CD4-positive, alpha-beta T cell treated with Interleukin-21 for 1 hour (primary cell): ENCODE measurements at places on chromosomes 5 and 9.

DNA sequence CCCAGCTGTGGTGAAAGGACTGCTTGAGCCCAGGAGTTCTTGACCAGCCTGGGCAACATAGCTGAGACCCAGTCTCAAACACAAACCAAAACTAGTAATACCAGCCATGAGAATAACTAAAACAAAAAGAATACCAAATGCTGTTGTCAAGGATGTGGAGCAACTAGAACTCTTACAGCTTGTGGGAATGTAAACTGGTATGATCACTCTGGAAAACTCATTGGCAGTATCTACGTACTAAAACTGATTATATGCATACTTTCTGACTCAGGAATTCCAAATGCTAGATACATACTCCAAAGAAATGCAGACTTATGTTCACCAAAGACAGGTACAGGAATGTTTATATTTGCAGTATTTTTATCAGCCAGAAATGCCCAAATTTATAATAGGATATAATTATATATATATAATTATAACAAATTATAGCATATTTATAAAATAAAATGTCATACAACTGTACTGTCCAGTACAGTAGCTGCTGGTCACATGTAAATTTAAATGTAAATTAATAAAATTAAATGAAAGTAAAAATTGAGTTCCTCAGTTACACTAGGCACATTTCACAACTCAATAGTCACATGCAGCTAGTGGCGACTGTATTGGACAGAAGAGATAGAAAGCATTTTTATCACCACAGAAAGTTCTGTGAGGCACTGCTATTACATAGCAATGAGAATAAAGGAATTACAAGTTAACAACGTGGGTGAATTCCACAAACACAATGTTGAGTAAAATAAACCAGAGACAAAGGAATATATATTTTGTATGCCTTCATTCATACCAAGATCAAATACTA lies 118.5 kb downstream of the GNAQ start:
- DNase-seq = no peak

DNA sequence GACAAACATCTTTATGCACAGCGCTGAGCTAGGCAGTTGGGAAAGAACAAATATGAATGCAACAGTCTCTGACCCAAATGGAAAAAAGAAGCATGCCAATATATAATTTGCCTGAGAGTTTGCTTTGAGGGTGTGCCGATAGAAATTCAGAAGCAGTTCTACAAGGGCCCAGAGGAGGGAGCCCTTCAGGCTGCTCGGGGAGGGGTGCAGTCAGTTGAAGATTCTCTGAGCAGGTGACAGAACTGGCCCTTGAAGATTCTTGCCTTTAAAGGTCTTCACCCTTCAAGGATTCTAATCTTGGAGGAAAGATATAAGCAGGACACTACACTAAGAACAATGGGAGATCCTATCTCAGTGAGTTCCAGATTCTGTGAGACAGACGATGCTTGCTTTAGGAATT lies 3.7 kb upstream of the PAPPA start:
- no peak for DNase-seq

DNA sequence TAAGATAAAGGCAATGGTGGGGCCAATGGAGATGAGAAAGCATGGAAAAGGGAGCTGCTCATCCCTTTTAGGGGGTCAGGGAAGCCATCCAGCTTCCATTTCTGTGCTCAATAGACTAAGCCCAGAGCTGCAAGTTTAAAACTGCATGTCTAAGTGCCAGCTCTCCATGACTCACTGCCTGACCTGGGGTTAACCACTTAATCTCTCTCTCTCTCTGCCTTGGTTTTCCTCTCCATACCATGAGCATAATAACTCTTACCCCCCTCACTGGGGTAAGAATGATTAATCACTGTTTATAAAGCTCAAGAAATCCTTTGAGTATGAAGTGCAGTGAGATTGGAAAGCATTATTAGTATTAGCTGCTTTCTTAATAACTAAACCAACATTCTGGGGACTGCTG lies 1382.4 kb upstream of the WWC1 start:
- DNase-seq = no peak

DNA sequence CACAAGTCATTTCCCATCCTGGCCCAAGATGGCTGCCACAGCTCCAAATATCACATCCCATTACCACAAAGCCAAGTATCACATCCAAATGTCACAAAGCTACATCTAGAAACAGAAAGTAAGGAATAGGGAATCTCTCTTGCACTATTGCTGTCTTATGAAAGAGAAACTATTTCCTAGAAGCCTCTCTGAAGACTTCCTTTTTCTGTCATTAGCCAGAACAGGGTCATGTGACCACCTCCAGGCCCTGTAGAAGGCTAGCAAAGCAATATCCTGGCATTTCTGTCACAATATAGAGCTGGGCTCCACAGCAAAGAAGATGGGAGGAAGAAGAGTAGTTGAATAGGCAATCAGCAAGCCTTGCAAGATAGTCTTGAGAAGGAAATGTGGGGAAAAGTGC lies 99.2 kb downstream of the SH3TC2 start:
- peak; percentile 5 for DNase-seq

- DNase-seq = peak; percentile 14
Measured at GRCh38 chr9:113548221-113549041, 84.9 kb downstream of the RGS3 start.

- DNase-seq = no peak
Measured at GRCh38 chr9:20557890-20558565, 64.3 kb downstream of the MLLT3 start.

- no peak for DNase-seq
Measured at GRCh38 chr9:3924145-3924544, 375.7 kb downstream of the GLIS3 start.

- peak; percentile 31 for DNase-seq
Measured at GRCh38 chr5:96595300-96596090, 66.7 kb upstream of the CAST start.

DNA sequence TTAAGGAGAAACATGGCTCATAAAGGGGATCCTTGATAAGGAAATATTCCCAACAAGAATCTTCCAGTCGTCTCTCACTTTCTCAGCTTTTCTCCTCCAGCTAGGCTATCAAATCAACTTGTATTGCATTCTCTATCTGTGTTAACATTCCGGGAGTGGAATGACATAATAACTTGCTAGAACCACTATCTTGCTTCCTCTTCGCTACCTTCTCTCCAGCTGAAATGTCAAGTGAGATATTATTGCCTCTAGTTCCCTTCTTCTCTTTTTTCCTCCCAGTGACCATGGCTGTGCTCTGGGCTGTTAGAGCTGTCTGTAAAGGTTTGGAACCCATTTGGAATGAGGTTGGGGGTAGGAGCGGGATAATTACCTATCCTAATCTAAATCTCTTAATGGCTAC lies 1329.5 kb upstream of the WWC1 start:
- no peak for DNase-seq

DNA sequence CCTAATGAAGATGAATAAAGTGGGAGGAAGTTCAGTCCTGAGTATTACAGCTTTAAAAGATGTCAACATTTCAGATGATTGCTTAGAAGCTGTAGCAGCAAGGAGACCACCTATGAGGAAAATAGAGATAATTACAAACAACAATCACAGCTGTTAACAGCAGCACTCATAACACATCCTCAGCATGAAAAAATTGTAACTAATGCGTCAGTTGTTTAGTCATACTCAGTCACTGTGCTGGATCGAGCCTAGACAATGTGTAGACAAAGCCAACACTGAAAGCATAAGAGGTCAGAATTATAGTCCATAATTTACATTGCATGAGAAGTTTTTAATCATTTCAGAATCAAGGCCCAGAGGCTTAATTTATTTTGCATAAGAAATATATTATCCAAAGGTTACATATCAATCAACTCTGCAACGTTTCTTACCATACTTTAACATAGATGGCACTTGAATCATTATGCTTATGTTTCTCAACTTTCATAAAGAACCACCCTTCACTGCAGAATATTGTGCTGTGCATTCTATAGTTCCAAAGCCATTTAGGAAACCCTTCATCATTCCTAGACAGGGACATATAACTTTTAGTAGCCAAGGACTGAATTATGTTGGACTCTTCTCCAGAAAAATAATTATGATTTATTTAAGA lies 60.2 kb upstream of the HAPLN1 start:
- no peak for DNase-seq

DNA sequence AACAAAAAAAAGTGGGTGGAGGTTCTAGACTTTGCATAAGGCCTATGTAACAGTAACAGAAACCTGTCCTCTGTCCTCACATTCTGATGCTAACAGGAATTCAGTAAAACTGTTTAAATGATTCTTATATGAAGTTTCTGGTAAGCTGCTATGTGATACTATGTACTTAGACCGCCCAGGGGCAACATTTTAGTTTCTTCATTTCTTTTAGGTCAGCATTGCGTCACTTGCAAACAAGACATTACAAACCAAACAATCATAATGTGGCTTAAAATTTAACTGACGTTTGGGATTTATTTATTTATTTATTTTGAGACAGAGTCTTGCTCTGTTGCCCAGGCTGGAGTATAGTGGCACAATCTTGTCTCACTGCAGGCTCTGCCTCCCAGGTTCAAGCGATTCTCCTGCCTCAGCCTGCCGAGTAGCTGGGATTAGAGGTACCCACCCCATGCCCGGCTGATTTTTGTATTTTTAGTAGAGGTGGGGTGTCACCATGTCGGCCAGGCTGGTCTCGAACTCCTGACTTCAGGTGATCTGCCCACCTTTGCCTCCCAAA lies 44.3 kb downstream of the TENT4A start:
- no peak for DNase-seq

DNA sequence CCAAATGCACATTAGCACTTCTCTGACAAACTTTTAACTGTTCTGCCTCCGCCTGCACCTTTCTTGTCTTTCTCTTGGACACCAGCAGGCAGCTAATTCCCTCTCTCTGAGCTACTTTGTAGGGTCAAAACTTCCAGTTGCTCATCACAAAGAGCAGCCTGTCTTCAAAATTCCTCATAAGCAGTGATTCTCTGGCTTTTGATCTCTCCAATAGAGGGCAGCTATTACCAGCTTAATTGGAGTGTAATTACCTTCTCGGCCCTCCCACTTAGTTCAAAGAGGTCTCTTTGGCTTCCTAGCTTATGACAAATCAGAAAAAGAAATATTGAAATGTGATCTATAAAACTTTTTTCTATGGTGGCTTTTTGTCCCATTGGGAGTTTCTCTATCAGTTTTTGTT lies 43.6 kb upstream of the RAD23B start:
- peak; percentile 41 for DNase-seq

DNA sequence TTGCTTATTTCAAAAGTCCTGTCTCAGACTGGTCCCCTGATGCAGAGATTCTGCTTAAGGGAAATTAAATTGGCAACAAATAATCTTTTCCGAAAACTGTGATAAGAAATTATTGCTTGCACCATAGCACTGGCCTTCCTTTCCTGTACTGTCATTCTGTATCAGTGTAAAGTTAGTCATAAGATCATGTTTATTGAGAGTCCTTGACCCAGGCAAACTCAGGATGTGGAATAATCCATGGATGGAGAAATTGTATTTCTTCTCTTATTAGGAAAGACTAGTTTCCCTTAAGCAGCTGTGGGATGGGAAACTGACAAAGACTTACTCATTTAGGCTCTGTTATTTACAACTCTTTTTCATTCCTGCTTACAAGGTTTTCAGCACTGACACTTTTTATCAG lies 83.0 kb upstream of the RANBP6 start:
- DNase-seq = no peak

- peak; percentile 66 for DNase-seq
Measured at GRCh38 chr5:6745706-6746222, 32.5 kb downstream of the TENT4A start.

DNA sequence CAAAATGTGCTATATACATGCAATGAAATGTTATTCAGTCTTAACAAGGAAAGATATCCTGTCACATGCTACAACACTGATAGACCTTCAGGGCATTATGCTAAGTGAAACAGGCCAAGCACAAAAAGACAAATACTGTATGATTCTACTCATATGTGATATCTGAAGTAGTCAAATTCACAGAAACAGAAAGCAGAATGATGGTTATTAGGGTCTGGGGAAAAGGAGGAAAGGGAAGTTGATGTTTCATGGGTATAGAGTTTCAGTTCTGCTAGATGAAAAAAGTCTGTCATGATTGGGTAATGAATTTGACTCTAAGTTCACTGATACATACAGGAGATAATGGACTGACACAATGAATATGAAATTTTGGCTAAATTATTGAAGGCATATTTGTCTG lies 11.2 kb upstream of the RIC1 start:
- no peak for DNase-seq

DNA sequence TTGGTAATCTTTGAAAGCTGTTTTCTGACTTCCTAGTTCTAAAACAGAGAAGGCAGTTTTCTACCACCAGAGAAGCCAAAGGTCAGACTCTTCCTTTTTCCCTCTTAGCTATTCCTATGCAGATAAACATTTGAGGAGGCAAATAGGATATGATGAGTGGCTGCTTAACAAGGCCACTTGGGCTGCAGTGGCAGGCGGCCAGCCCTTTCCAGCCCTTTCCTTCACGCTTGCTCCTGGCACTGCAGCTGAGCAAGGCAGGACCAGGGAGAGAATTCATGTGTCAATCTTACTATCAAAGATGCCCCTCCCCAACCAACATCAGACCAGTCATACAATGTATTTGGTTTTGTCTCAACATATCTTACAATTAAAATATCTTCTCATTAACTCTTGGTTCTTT lies 36.8 kb upstream of the RNF38 start:
- DNase-seq = no peak

- no peak for DNase-seq
Measured at GRCh38 chr5:178201927-178202235, 2.5 kb upstream of the HNRNPAB start.

DNA sequence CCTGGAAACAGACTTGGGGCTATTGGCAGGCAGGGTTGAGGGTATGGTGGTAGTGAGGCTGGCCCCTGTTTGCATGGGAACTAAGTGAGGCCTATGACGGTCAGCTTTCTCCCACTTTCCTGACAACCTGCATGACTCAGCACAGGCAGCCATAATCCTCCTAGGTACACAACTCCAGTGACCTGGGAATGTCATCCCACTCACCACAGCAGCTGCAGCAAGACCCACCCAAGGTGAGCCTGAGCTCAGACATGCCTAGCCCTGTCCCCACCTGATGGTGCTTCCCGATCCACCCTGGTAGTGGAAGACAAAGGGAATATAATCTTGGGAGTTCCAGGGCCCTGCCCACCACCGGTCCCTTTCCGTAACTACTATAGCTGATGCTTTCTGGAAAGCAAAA lies 178.7 kb downstream of the NDUFS4 start:
- no peak for DNase-seq

DNA sequence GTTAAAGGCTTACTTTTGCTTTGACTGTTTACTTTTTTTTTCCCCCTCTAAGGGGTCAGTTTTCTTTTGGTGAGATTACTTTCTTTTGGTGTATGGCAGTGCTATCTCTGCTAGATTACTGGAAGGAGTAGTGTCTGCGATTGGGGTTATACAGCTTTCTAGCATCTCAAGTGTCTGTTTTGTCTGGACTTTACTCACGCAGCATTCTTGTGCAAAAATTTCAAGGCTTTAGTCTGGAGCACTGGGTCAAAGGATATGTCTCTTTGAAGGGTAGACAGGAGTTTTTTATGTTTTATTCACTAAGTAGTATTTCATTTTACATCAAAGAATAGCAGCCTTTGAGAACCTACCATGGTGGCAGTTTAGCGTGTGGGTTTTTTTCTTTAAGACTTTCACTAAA lies 52.6 kb downstream of the NDUFS4 start:
- no peak for DNase-seq

GRCh38 chr5:91906494-91906893 lies 523.4 kb upstream of the ARRDC3 start:
- no peak for DNase-seq
